ENCODE measurements at places on chromosomes 2 and 18. TPM values are rescaled to one million over a fixed set of nuclear protein-coding genes. Genes with fewer than 3 reads are reported as not detected.

DNA sequence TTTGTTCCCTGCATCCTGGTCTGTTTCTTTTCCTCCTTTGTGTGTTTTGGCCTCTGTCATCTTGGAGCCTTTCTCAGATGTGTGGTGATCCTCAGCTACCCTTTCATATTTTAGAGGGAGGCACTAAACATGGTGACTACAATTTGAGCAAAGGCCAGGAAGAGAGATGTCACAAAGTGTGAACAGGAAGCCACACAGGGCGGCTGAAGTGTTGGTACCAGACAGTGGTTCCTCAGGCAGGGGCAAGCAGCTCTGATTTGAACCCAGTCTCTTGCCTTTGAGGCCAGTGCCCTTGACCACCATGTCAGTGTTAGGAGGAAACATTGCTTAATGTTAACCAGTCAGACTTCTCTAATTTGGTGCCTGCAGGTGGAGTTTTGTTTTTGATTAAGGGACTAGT, 9.2 kb downstream of the LRRFIP1 start:
- DNase-seq: no peak
- no peaks in the 10 kb centered on the region for H3K36me3 ChIP-seq
- H3K27ac ChIP-seq: no peak overlapping the region
- no peaks in the 10 kb centered on the region for H3K27me3 ChIP-seq

GRCh38 chr2:188277786-188278185, 13.9 kb upstream of the GULP1 start:
- no peak for DNase-seq
- no peak overlapping the region for H3K27ac ChIP-seq
- no peaks in the 10 kb centered on the region for H3K36me3 ChIP-seq

GRCh38 chr2:74128206-74128605, 19.5 kb downstream of the BOLA3 start:
- H3K4me1 ChIP-seq: no peaks in the 10 kb centered on the region
- H3K27me3 ChIP-seq: no peaks in the 10 kb centered on the region
- no peak overlapping the region for H3K4me3 ChIP-seq
- no peak overlapping the region for H3K27ac ChIP-seq

GRCh38 chr2:205612636-205613035, 69.7 kb upstream of the NRP2 start:
- DNase-seq: no peak
- no peaks in the 10 kb centered on the region for H3K27me3 ChIP-seq
- H3K4me1 ChIP-seq: peaks cover 47% of the 10 kb centered on the region
- no peak overlapping the region for H3K27ac ChIP-seq
- H3K4me3 ChIP-seq: no peak overlapping the region

- H3K36me3 ChIP-seq: no peaks in the 10 kb centered on the region
- no peaks in the 10 kb centered on the region for H3K27me3 ChIP-seq
- DNase-seq: no peak
- peaks cover 9% of the 10 kb centered on the region for H3K4me1 ChIP-seq
- H3K27ac ChIP-seq: no peak overlapping the region
These were observed 21.4 kb upstream of the MYO3B start for GRCh38 chr2:170156592-170156991.

- H3K36me3 ChIP-seq: no peaks in the 10 kb centered on the region
- no peak overlapping the region for H3K4me3 ChIP-seq
- peak overlapping the region; percentile 24 for H3K27ac ChIP-seq
- DNase-seq: no peak
- H3K4me1 ChIP-seq: peaks cover 23% of the 10 kb centered on the region
These were observed 133.5 kb downstream of the SPTBN1 start for GRCh38 chr2:54589340-54590215.

DNA sequence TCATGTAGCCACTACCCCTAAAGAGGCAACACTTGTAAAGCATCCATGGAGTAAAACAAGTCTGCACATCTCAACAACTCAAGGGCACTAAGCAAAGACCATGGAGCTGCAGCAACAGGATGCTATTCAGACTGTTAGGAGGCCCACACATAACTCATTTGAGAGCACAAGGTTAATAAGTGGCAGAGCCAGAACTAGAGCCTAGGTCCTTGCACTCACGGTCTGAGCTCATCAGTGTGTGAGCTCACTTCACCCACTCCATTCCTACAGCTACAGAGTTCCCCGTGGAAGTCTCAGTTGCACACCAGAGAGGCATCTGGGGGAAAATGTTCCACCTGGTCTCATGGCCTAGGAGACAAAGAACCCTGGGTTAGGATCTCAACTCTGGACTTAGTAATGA, 35.0 kb downstream of the TTC32 start:
- no peaks in the 10 kb centered on the region for H3K27me3 ChIP-seq
- DNase-seq: no peak
- peaks cover 13% of the 10 kb centered on the region for H3K4me1 ChIP-seq
- no peaks in the 10 kb centered on the region for H3K36me3 ChIP-seq

- H3K4me1 ChIP-seq: no peaks in the 10 kb centered on the region
- H3K27me3 ChIP-seq: no peaks in the 10 kb centered on the region
- no peaks in the 10 kb centered on the region for H3K36me3 ChIP-seq
- DNase-seq: no peak
- no peak overlapping the region for H3K4me3 ChIP-seq
These were observed 105.3 kb downstream of the ARL4C start for GRCh38 chr2:234391625-234392024.

- no peak overlapping the region for H3K27ac ChIP-seq
- DNase-seq: no peak
- H3K4me3 ChIP-seq: no peak overlapping the region
- H3K36me3 ChIP-seq: no peaks in the 10 kb centered on the region
- no peaks in the 10 kb centered on the region for H3K4me1 ChIP-seq
- no peaks in the 10 kb centered on the region for H3K27me3 ChIP-seq
These were observed 419.5 kb downstream of the NUP35 start for GRCh38 chr2:183543731-183544130.

GRCh38 chr18:22031611-22032010, 137.8 kb upstream of the GATA6 start:
- no peaks in the 10 kb centered on the region for H3K4me1 ChIP-seq
- H3K27me3 ChIP-seq: no peaks in the 10 kb centered on the region
- no peak for DNase-seq
- no peak overlapping the region for H3K4me3 ChIP-seq
- H3K27ac ChIP-seq: no peak overlapping the region

- no peak overlapping the region for H3K27ac ChIP-seq
- H3K4me1 ChIP-seq: no peaks in the 10 kb centered on the region
- H3K36me3 ChIP-seq: no peaks in the 10 kb centered on the region
- no peak overlapping the region for H3K4me3 ChIP-seq
- no peaks in the 10 kb centered on the region for H3K27me3 ChIP-seq
These were observed 164.3 kb downstream of the TRABD2A start for GRCh38 chr2:84716564-84716963.

GRCh38 chr18:26456070-26456491, 92.3 kb downstream of the KCTD1 start:
- H3K4me3 ChIP-seq: no peak overlapping the region
- no peak overlapping the region for H3K27ac ChIP-seq
- no peaks in the 10 kb centered on the region for H3K27me3 ChIP-seq
- no peaks in the 10 kb centered on the region for H3K4me1 ChIP-seq
- H3K36me3 ChIP-seq: no peaks in the 10 kb centered on the region
- no peak for DNase-seq

DNA sequence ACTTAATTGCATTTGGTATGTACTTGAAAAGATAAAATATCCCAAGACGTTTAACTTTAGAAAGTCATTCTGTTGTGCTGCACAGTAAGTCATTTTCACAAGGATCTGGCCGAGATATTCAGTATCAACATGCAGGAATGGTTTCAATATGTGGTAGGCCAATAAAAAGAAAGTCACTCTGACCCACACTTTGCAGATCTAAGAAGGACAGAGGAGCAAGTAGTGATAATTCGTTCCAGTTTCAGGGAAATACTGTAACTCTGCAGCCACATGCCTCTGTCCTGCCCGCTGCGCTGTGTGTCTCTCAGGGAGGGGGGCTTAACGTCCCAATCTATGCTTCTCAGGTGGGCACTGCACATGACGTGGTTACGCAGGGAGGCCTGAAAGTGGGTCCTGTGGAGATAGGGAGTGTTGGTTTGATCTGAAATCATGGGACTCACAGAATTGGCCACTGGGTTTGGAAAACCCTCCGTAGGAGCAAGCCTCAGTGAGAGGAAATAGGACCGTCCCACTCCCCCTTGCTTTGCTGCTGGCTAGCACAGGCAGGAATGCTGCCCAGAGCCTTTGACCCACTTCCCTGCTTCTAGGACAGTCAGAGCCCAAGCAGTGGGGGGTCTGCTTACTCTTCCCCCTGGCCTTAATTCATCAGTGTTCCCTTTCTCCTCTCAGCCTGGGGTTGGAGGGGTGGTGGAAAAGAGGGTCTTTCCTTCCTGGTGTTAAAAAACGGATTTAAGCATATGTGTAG, 314.7 kb upstream of the SPRED2 start:
- no peaks in the 10 kb centered on the region for H3K36me3 ChIP-seq
- no peaks in the 10 kb centered on the region for H3K4me1 ChIP-seq
- no peak overlapping the region for H3K4me3 ChIP-seq
- DNase-seq: peak; percentile 74
- no peak overlapping the region for H3K27ac ChIP-seq
- H3K27me3 ChIP-seq: no peaks in the 10 kb centered on the region

DNA sequence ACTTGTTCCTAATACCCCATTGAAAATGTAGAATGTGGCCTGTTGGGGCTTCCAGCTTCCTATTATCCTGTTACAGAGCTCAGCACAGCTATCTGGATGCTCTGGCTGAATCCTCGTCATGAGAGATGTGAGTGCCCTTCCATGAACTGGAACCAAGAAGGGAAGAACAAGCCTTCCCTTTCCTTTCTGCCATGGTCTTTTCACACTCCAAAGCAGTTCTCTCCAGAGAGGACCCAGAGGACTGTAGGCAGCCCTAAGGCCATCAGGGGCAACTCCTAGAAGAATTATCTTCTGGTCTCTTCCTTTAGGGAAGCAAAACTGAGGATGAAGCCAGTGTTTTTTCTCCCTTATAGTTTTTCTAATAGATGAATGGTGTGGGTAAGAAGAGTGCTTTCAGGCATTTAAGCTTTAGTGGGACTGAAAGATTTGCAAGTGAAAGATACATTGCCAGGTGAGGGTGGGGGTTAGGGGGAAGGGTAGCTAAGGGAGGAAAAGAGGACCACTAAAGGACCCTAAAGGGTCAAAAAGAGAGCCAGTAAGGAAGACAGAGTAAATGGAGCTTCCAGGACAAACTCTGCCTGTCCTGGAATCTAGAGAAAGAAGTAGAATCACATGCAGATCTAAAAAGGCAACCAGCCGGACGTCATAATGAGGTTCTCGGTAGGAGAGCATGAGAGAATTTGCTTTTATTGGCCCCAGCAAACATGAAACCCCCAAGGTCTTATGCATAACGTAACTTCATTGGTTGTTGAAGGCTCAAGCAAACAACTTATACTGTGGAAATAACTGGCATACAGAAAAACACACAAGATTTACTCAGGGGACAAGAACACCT, 12.4 kb upstream of the XPO1 start:
- no peak for DNase-seq
- H3K27ac ChIP-seq: no peak overlapping the region
- H3K4me3 ChIP-seq: no peak overlapping the region
- H3K4me1 ChIP-seq: no peaks in the 10 kb centered on the region
- H3K36me3 ChIP-seq: no peaks in the 10 kb centered on the region
- no peaks in the 10 kb centered on the region for H3K27me3 ChIP-seq

DNA sequence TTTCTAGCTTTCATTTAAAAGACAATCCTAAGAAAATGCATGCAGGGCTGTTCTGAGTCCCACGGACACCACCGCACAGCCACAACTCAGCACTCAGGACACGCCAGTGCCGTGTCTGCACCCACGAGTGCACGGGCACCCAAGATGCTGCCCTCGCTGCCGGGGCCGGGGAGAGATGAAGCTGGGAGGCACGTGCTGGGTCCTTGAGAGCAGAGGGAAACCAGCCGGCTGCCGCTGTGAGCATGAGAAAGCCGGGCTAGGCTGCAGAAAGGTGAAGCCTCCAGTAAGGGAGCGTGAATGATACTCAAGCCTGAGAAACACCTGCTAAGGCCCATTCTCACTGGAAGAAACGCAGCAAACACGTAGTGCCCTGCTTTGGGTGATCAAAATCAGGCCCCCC, 4.8 kb downstream of the COPS9 start:
- H3K4me3 ChIP-seq: no peak overlapping the region
- no peaks in the 10 kb centered on the region for H3K4me1 ChIP-seq
- no peak overlapping the region for H3K27ac ChIP-seq
- H3K27me3 ChIP-seq: no peaks in the 10 kb centered on the region
- peaks cover 30% of the 10 kb centered on the region for H3K36me3 ChIP-seq
- DNase-seq: no peak

Gene AQP12A
- total RNA-seq: not detected

Gene ANTXR1
- total RNA-seq: 57.4 TPM

Gene SLC5A6
- 15.5 TPM for total RNA-seq

Gene ST8SIA5
- total RNA-seq: 0.33 TPM

Gene POTEJ
- total RNA-seq: not detected

Gene RRM2
- 0.16 TPM for total RNA-seq

Gene RMC1
- total RNA-seq: 21.6 TPM

Gene NTSR2
- total RNA-seq: not detected

Gene KLHL29
- total RNA-seq: 18.8 TPM

Gene VIL1
- not detected for total RNA-seq
